Astrocyte of the hippocampus (primary cell): ENCODE measurements at places on chromosomes 3 and 15.
A peak's percentile ranks its signal among the peaks of the same experiment; 100 is the strongest.

DNA sequence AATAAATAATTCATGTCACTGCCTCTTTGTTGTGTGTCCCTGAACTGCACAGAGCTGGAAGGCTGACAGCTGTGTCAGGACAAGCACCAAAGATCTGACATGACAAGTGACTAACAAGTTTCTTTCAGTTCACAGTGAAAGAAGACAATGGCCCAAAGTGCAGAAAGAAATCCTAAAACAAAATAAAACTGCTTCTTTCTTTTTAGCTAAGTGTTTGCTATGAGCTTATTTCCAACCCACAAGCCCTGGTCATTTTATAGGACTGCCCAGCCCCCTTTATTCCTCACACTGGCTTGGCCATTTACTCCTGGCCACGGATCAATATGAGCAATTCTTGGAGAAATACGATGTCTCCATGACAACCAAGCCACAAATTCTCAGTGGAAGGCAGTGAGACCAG is 238.5 kb downstream of the WDR72 start:
- DNase-seq = peak; percentile 74

DNA sequence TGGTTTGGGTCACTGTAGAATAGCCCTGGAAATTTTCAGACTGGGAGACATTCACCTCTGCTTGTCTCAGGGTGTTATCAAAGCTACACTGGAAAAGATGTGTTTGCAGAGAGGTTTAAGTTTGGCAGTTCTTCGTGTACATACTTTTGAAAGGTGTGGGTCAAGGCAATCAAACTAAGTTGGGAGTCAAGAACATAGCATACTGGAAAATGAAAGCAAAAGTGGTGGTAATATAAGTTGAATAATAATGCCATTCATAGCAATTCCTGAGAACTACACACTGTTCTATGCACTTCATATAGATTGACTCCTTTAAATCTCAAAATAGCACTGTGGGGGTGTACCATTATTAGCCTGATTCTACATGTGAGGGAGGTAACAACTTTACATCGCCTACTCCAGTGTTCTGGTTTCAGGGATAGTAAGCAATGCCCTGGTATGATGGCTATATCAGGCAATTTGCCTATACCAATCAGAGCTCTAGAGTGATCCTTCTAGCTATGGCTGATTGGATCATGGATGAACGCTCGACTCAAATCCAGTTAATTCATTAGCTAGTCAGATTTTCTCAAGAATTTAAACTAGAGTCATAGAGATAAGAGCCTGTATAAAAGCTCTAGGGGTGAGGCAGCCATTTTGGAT is 44.6 kb upstream of the RASGRP1 start:
- DNase-seq = no peak

GRCh38 chr3:8385848-8386620 is 115.6 kb upstream of the LMCD1 start:
- peak; percentile 37 for DNase-seq

GRCh38 chr3:38118421-38119247 is 18.3 kb downstream of the ACAA1 start:
- no peak for DNase-seq

- no peak for DNase-seq
Measured at GRCh38 chr15:23013681-23014080, 25.7 kb downstream of the TUBGCP5 start.

- no peak for DNase-seq
Measured at GRCh38 chr15:90960298-90961091, 5.8 kb downstream of the RCCD1 start.

- DNase-seq = peak; percentile 87
Measured at GRCh38 chr3:125116311-125117080, 60.7 kb upstream of the HEG1 start.

GRCh38 chr3:32118215-32118614 is 11.8 kb downstream of the GPD1L start:
- no peak for DNase-seq

DNA sequence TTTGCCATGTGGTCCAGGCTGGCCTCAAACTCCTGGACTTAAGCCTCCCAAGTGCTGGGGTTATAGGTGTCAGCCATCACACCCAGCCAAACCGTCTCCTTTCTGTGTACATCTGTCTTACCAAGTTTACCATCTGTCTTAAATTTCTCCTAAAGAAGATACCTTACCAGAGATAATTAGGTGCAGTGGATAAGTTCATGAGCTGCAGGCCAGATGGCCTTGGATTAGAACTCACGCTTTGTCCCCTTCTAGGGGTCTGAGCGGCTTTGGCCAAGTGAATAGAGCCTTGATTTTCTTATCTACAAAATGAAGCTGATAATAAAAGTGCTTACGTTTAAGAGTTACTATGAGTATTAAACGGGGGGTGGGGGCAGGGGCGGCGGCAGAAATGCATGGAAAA is 103.9 kb downstream of the SUCLG2 start:
- DNase-seq = no peak

- DNase-seq = peak; percentile 79
Measured at GRCh38 chr3:31472479-31473390, 60.0 kb upstream of the STT3B start.

GRCh38 chr15:96553931-96554330 is 223.4 kb downstream of the NR2F2 start:
- no peak for DNase-seq

DNA sequence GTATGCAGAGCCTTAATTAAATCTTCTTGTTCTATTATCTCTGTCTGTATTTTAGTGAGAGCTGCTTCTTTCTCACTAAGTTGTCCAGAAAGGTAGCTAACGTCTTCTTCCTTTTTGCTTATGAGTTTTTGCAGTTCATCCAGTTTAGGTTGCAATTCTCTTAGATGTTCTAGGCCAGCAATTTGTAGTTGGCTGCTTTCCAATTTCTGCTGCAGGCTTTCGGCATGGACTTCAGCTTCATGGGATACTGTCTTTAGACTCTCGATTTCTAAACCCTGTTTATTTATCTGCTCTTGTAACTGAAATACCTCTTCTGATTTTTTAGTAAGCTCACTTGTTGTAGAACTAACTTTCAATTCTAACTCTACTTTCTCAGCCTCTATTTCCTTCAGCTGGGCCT is 35.5 kb upstream of the HCLS1 start:
- DNase-seq = no peak

- DNase-seq = peak; percentile 64
Measured at GRCh38 chr3:57942872-57943283, 65.3 kb upstream of the FLNB start.

DNA sequence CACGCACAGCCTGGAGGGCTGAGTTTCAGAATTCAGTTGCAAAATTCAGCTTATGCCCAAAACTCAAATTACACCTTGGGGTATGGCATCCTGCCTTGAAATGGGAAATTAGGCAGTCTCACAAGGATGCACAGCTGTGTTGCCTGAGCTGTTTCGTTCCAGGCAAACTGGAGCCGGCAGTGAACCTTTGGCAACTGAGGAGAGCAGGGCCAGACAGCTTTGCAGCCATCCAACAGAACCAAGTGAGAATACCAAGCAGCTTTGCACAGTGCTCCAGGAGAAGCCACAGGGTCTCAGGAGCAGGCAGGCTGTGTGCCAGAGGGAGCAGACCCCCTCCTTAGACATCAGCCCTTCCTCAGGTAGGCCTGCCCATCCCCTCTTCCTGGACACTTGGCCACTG is 32.5 kb upstream of the BFSP2 start:
- DNase-seq = no peak

DNA sequence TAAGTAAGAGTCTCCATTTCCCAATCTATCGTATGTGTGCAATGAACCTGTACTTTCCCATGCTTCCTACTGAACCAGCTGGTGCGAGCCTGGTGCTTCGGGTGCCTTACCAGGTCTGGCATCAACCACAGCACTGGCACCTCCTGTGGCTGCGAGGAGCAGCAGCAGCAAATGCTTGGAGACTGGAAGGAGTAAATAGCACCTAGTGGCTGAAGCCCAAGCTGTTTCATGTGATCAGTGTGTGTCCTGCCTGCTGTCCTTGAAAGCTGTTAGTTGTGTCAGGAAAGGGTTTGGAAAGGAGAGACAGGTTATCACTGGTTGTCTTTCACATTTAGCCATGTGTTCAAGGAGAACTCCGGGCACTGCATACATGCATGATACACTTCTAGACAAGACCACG is 31.8 kb downstream of the PCOLCE2 start:
- peak; percentile 20 for DNase-seq

DNA sequence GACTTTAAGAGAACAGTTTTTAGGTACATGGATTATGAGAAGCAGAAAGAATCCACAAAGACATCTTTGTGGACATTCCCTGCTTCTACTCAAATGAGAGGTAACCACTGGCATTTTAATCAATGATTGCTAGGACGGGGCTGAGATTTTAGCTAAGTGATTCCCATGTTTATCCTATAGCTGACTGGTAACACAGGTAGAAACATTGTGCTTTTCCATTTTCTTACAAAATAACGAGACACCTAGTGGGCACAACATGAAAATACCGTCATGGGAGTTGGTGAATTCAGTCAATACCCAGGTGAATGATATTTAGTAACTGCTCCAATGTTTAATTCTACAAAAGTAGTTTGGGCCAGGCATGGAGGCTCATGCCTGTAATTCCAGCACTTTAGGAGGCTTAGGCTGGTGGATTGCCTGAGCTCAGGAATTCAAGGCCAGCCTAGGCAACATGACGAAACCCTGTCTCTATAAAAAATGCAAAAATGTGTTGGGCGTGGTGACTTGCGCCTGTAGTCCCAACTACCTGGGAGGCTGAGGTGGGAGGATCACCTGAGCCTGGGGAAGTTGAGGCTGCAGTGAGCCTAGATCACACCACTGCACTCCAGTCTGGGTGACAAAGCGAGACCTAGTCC is 37.2 kb upstream of the DENND4A start:
- peak; percentile 39 for DNase-seq

DNA sequence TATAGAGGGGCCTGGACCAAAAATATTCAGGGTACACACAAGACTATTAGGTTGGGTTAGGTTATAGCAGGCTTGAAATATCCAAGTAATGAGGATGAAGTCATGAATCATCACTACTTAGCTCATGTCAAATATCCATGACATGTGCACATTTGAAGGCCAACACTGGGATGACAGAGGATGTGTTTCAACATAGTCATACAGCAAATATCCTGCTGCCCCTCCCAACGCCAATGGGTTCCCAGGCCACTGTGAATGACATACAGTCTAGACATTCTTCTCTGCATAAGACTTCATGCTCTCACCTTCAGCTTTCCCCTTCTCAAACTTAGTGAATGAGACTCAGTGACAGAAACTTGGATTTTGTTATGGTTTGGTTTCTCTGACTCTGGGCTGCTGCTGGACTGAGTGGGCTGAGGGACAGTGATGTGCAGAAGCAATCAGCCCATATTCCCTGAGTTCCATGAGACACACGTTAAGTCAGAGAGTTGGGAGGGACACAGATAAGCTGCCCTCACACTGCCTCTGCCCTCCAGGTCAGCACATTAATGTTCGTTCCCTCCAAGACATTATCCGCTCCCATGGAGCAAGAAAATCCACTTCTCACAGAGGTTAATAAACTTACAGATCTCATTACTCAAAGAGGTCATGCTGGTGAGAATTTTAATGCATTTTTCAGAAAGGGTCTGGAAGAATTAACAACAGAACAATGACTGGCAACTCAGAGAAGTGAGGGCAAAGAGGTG is 15.4 kb downstream of the HOMER2 start:
- DNase-seq = peak; percentile 65

DNA sequence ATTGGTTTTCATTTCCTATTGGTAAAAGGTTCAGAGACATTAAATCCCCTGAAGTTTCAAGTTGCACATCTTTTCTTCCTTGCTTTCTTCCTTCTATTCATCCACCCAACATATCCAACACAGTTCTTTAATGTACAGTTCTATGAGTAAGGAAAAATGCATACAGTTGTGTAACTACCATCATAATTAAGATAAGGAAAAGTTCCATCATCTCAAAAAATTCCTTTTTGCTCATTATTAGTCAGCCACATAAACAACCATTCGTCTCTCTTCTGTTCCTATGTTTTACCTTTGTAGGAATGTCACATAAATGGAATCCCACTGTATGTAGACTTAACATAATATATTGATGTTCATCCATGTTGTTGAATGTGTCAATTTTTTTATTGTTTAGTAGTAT is 211.1 kb upstream of the ADAMTS9 start:
- DNase-seq = no peak

DNA sequence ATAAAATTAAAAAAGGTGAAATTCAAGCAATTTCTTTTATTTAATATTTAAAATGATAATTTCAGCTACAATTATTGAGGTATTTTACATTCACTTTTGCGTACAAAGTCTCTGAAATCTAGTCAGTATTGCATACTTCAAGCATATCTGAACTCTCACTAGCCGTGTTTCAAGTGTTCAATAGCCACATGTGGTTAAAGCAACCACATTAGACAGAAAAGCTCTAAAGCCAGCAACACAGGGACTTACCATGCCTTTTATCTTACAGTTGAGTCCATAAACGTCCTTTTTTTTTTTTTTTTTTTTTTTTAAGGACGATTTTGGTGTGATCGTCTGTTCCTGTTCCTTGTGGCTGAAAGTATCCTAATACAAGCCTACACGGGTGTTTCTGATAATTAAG is 257.0 kb upstream of the RGMA start:
- no peak for DNase-seq

GRCh38 chr3:139715743-139716360 is 38.1 kb upstream of the NMNAT3 start:
- DNase-seq = no peak

DNA sequence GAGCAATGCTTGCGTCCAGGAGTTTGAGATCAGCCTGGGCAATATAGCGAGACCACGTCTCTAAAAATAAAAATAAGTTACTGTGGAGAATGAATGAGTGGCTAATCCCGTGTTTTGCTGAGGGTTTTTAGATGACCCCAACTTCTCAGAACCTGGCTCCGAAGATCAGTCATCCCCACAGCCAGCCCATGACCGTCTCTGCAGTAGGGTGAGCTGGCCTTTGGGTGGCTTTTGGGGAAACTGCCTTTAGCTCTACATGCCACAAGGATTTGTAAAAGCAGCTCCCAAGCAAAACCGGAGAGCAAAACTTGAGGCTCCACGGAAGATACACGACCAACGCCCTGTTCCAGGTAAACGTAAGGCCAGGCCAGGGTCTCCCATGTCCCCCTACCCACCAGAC is 39.2 kb upstream of the TFRC start:
- no peak for DNase-seq

DNA sequence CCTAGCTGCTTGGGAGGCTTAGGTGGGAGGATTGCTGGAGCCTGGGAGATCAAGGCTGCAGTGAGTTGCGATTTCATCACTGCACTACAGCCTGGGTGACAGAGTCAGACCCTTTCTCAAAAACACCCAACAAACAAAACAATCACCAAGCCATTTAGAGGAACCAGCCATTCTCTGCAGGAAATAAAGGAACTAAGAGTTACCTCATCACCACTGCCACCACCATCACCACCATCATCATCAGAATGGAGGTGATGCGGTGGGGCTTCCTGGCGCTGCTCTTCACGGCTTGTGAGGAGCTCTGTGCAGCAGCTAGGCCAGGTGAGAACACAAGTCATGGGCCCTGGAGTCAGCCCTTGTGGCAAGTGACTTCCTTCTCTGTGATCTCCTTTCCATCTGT is 37.7 kb upstream of the KLHL25 start:
- DNase-seq = no peak

- DNase-seq = peak; percentile 65
Measured at GRCh38 chr3:50256978-50257890, 11.7 kb upstream of the SEMA3B start.

DNA sequence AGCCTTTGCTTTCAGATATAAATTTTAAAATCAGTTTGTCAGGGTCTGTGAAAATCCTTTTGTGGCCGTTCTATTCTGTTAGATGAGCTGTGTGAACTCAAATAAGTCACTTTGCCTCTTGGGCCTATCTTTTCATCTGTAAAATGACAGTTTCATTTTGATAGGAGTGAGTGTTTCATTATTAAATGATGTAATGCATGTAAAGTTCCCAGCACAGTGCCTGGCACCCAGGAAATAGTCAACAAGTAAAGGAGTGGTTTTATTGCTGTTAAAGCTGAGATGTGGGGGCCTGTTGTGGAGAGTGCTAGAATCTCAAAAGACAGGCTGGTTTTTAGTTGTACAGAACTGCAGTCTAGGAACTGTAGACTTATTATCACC is 394.5 kb upstream of the CFAP20DC start:
- no peak for DNase-seq
